ENCODE measurements at places on chromosomes 2 and 18.

DNA sequence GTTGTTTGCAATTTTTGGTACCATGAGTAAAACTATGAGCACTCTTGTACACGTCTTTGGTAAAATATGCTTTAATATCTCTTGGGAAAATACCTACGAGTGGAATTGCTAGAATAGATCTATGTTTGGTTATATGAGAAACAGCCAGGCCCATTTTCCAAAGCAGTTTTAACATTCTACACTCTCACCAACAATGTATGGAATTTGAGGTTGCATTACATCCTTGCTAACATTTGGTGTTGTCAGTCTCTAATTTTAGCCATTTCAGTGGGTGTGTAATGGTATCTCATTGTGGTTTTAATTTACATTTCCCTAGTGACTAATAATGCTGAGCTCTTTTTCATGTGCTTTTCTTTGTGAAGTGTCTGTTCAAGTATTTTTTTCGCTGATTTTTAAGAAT, 118.9 kb upstream of the TCF4 start:
- no peak for DNase-seq

DNA sequence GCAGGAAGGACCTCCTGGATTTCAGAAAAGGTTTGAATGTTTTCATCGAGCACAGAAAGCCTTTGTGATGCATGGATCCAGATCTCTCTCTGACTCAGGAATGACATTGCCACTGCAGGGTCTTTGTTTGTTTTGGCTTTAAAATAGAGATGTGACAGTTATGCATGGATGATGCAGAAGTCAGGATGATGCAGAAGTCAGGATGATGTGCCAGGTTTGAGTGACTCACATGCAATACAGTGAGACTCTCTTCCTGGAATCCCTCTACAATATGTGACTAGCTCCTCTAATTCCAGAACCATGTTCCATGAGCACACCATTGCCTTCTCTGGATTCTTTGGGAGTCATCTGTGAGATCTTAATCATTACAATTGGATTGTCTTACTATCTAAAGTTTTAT, 177.9 kb upstream of the RAB6C start:
- DNase-seq = no peak

- DNase-seq = no peak
Measured at GRCh38 chr18:52288403-52289004, 51.5 kb upstream of the DCC start.

DNA sequence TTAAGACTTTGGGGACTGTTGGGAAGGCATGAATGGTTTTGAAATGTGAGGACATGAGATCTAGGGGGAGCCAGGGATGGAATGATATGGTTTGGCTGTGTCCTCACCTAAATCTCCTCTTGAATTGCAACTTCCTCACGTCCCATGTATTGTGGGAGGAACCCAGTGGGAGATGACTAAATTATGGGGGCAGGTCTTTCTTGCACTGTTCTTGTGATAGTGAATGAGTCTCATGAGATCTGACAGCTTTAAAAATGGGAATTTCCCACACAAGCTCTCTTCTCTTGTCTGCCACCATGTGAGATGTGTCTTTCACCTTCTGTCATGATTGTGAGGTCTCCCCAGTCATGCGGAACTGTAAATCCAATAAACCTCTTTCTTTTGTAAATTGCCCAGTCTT, 11.5 kb upstream of the MBP start:
- DNase-seq = no peak
